GM13976 (cell line): ENCODE measurements at places on chromosomes 5 and 9.

DNA sequence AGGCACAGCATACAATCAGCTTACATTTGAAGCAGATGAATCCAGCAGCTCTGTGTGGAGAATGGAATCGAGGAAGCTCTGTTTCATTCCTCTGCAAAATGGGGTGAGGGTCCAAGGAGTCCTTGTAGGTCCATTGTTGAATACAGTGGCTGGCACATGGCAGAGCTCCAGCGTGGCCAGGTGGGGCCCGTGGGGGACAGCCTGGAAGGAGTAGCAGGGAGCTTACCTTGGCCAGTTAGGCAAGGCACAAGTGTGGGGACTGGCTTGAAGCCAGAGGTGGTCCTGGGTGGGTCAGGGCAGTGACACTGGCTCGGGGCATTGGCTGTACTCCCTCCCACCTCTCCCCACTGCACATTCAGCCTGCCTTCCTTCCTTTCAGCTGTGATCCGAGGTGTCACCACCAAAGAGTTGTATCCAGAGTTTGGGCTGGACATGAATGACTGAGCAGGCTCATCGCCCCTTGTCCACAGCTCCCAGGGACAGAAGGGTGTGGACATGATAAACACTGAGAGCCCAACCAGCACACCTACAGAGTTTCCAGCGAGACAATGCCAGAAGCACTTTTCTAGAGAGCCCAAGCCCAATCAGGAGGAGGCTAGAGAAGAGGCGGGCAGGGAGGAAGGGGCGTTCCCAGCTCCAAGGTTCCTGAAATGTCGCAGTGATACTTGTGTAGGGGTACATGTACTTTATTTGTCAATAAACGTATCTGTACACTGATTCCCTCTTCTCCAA, 12.4 kb downstream of the SWI5 start:
- peak; percentile 7 for DNase-seq

GRCh38 chr9:136653323-136654079, 9.2 kb upstream of the EGFL7 start:
- no peak for DNase-seq

DNA sequence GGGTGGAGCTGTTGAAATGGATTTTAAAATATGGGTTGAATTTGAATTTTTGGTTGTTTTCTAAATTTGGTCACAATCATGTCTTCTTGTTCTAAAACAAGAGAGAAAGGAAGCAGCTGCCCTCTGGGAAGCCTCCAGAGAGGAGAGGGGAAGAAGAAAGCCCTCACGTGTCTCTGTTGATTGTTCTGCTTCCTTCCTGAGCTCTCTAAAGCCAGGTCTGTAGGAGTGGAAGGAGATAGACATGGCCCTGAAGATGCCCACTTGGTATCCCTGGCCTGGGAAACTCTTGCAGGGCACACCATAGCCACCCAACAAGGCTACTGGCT, 59.6 kb downstream of the GALNT12 start:
- no peak for DNase-seq

- no peak for DNase-seq
Measured at GRCh38 chr9:87836536-87836935, 46.1 kb upstream of the SPATA31E1 start.

- no peak for DNase-seq
Measured at GRCh38 chr9:87301371-87301770, 196.3 kb upstream of the DAPK1 start.

- no peak for DNase-seq
Measured at GRCh38 chr5:151509836-151510235, 62.4 kb downstream of the SLC36A1 start.

- no peak for DNase-seq
Measured at GRCh38 chr5:158435161-158435616, 576.2 kb upstream of the CLINT1 start.

GRCh38 chr5:148640471-148640870, 13.9 kb downstream of the HTR4 start:
- no peak for DNase-seq

DNA sequence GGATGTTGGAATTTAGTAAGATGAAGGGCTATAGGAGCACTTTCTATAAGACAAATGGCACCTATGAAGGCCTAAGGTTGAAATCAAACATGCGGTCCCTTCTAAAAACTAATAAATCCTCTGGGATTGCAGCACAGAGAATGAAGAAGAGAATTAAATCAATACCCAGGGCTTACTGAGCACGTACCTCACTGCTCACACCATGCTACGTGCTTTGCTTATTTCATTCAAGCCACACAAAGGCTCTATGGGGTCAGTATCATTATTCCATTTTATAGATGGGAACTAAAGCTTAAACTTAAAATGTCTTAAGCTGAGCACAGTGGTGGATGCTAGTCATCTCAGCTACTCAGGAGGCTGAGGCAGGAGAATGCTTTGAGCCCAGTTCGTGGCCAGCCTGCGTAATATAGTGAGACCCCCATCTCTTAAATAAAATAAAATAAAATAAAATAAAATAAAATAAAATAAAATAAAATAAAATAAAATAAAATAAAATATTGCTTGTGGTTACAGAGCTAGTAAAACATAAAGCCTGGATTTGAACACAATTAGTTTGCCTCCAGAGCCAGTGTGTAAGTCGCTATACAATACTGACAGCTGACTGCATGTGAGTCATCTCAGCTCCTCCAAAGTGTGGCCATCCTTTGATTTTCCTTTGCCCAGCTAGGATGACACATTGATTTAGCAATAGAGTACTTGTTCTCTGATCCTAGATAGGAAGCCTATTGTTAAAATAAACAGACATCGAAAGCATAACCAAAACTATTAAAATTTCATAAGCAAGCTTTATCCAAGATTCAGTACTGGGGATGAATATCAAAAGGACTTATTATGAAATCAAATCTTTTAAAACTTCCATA, 20.9 kb upstream of the DPYSL3 start:
- no peak for DNase-seq

GRCh38 chr5:167779644-167780043, 511.8 kb upstream of the WWC1 start:
- DNase-seq = no peak

DNA sequence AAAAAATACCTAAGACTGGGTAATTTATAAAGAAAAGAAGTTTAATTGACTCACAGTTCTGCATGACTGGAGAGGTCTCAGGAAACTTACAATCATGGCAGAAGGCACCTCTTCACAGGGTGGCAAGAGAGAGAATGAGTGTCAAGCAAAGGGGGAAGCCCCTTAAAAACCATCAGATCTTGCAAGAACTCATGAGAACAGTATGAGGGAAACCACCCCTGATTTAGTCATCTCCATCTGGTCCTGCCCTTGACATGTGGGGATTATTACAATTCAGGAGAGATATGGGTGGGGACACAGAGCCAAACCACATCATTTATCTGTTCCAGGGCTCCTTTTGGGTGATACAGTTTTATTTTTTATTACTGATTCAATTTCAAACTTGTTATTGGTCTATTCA, 23.2 kb upstream of the ADAMTS16 start:
- no peak for DNase-seq

DNA sequence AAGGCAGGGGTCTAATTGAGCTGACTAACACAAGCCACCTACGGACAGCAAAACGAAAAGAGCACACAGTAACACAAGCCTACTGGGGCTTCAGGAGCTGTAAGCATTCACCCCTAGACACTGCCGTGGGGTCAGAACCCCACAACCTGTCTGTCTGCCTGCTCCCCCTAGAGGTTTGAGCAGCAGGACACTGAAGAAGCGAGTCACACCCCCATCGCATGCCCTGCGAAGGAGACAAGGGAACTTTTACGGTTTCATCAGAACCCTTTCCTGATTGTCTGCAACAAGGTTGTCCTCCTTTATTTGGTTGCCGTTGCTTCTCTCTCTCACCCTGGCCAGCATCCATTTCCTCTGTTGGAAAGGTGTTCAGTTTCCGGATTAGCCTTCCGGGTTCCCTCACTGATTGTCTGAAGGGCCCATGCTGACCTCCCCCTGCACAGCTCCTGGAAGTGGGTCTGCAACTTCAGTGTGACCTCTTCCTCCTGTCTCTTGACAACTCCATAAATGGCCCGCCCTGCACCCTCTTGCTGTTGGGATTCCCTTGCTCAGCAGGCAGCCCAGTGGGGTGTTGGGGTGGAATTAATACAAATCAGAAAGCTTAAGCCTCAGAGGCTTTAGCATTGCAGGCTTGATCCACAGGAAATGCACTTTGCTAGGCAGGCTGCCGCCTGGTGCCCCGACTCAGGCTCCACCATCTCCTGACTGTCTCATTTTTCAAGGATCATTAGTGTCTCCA, 258.9 kb upstream of the TLE4 start:
- DNase-seq = no peak

- no peak for DNase-seq
Measured at GRCh38 chr5:33275921-33276627, 164.7 kb upstream of the TARS1 start.

- peak; percentile 9 for DNase-seq
Measured at GRCh38 chr5:77031891-77032290, 1.7 kb downstream of the AGGF1 start.
